CD4-positive, alpha-beta memory T cell (primary cell): ENCODE measurements at places on chromosomes 6 and 20. TPM values are rescaled to one million over a fixed set of nuclear protein-coding genes. Genes with fewer than 3 reads are reported as not detected.

Gene DEFB132
- polyA plus RNA-seq: not detected

Gene CARMIL1
- 1.3 TPM for polyA plus RNA-seq

Gene ELOVL4
- polyA plus RNA-seq: 5.5 TPM

Gene BTNL2
- not detected for polyA plus RNA-seq

Gene GFOD1
- 0.95 TPM for polyA plus RNA-seq

Gene OOEP
- 1.1 TPM for polyA plus RNA-seq

Gene COL10A1
- polyA plus RNA-seq: not detected

Gene CALHM4
- not detected for polyA plus RNA-seq

Gene DLK2
- polyA plus RNA-seq: 1.4 TPM

Gene ANKRD66
- polyA plus RNA-seq: not detected

Gene OR2H1
- not detected for polyA plus RNA-seq

Gene SLC17A3
- polyA plus RNA-seq: 0.75 TPM

Gene CRISP2
- polyA plus RNA-seq: not detected

Gene CLVS2
- polyA plus RNA-seq: not detected

Gene VWA7
- 1.00 TPM for polyA plus RNA-seq

Gene CGA
- not detected for polyA plus RNA-seq

Gene MUC21
- polyA plus RNA-seq: not detected

Gene TSPO2
- not detected for polyA plus RNA-seq

Gene FAM217A
- not detected for polyA plus RNA-seq

Gene HLA-A
- polyA plus RNA-seq: 3,137 TPM

Gene CASS4
- 4.9 TPM for polyA plus RNA-seq

Gene OXT
- polyA plus RNA-seq: 1.00 TPM

Gene MTFR2
- 1.1 TPM for polyA plus RNA-seq

Gene SMOC2
- polyA plus RNA-seq: not detected

Gene CEP162
- polyA plus RNA-seq: 0.60 TPM

Gene TNFRSF6B
- polyA plus RNA-seq: not detected
